Activated CD8-positive, alpha-beta T cell treated with anti-CD3 and anti-CD28 coated beads for 36 hours (primary cell): ENCODE measurements at places on chromosomes 13 and 19. TPM values are rescaled to one million over a fixed set of nuclear protein-coding genes. Genes with fewer than 3 reads are reported as not detected.

The GPR4 gene
- not detected for total RNA-seq

The TMEM255B gene
- total RNA-seq: 1.7 TPM

The ZNF730 gene
- total RNA-seq: 2.6 TPM

The CRX gene
- not detected for total RNA-seq

The GNG7 gene
- total RNA-seq: 0.27 TPM

The SERPINE3 gene
- total RNA-seq: not detected

The VSIG10L gene
- 3.7 TPM for total RNA-seq

The NRTN gene
- 0.72 TPM for total RNA-seq

The SPHK2 gene
- 22.9 TPM for total RNA-seq

The LINGO3 gene
- 0.16 TPM for total RNA-seq

The FAM124A gene
- 0.07 TPM for total RNA-seq

The OVOL3 gene
- total RNA-seq: not detected

The SHC2 gene
- total RNA-seq: 0.25 TPM

The QPCTL gene
- total RNA-seq: 31.6 TPM

- no peak for DNase-seq
Measured at GRCh38 chr13:41137951-41138350, 5.3 kb upstream of the KBTBD6 start.

- DNase-seq: no peak
Measured at GRCh38 chr13:110777251-110777820, 63.8 kb downstream of the ING1 start.

DNA sequence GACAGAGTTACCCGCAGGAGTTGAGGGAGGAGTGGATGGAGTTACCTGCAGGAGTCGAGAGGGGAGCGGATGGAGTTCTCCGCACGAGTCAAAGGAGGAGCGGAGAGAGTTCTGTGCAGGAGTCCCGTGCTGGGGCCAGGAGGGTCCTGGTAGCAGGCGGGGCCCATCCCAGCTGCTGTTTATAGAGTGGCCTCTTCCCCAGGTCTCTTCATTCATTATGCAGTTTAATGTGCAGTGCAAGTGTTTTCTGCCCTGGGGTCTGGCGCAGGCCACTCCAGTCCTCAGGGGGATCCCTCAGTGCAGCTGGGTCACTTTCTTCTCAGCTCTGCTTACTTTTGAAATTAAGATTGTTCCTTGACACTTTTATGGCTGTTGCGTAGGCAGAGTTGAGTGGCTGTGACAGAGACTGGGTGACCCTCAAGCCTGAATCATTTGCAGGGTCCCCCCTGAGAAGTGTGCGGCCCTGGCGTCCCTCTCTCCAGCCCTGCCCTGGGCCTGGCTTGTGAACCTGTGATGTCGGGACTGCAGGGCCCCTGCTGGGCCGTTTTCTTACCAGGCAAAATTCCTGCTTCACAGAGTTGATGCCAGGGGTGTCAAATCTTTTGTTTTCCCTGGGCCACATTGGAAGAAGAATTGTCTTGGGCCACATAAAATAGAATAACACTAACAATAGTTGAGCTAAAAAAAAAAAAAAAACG, 17.9 kb downstream of the TFDP1 start:
- DNase-seq: no peak

- no peak for DNase-seq
Measured at GRCh38 chr19:18446811-18447359, 9.0 kb upstream of the ISYNA1 start.

- DNase-seq: no peak
Measured at GRCh38 chr13:43831088-43831487, 44.3 kb upstream of the ENOX1 start.

GRCh38 chr13:113449693-113450347, 3.5 kb downstream of the ADPRHL1 start:
- DNase-seq: no peak

GRCh38 chr19:50497022-50497405, 14.0 kb downstream of the JOSD2 start:
- DNase-seq: no peak

GRCh38 chr19:13505164-13505695, 1.0 kb downstream of the CACNA1A start:
- DNase-seq: no peak

- DNase-seq: peak; percentile 30
Measured at GRCh38 chr13:48232420-48233045, 473 bp upstream of the ITM2B start.

GRCh38 chr13:99276706-99277105, 18.5 kb upstream of the GPR18 start:
- no peak for DNase-seq

- no peak for DNase-seq
Measured at GRCh38 chr19:33281296-33281926, 20.9 kb downstream of the CEBPA start.

DNA sequence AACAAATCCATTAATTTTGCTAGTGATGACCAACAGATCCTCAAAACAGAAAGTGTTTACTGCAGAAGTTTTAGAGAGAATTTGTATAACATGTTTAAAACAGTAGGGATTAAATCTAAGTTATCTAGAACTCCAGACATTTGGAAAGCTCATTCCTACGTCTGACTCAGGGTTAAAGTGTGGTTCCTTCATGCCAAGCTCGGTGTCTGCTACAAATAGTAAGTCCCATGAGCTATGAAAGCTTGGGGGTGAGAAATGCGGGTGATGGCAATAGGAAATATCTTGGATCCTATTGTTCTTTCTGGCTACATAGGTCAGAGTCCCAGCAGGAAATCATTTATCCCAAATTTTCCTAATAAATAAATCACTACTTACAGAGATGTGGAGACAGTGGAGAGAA, 867.1 kb downstream of the UQCRFS1 start:
- DNase-seq: no peak

- DNase-seq: peak; percentile 60
Measured at GRCh38 chr19:54138489-54139256, 1.1 kb downstream of the CNOT3 start.

GRCh38 chr19:19911150-19911549, 10.4 kb downstream of the ZNF93 start:
- DNase-seq: no peak

GRCh38 chr13:36412736-36413135, 19.6 kb upstream of the CCNA1 start:
- DNase-seq: no peak

DNA sequence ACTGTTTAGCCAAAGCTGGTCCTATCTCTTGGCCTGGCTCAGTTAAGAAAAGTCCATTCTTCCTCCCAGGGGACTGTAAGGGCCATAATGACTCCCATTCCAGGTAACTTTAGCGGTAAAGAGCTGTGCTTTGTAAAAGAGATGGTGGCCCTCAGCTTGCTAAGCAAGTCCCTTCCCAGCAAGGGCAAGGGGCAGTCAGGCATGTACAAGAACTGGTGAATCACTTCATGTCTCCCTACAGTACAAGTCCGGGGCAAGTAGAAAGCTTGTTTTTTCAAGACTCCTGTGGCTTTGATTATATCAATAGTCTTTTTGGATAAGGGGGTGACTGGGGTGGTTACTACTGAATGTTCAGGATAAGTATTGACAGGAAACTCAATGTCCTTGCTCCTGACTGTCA, 88.9 kb downstream of the SLC25A15 start:
- DNase-seq: no peak

- no peak for DNase-seq
Measured at GRCh38 chr13:43305416-43305815, 282.0 kb downstream of the DNAJC15 start.
